ENCODE measurements at places on chromosomes 7 and 10. TPM values are rescaled to one million over a fixed set of nuclear protein-coding genes. Genes with fewer than 3 reads are reported as not detected.

CRPPA gene
- total RNA-seq, result 3.6 TPM

MYPN gene
- total RNA-seq, result 1.5 TPM

HILPDA gene
- total RNA-seq, result 4.1 TPM

GRCh38 chr10:34622945-34623344 lies 192.2 kb downstream of the PARD3 start:
- no peaks in the 10 kb centered on the region for H3K27me3 ChIP-seq
- no peaks in the 10 kb centered on the region for H3K36me3 ChIP-seq
- peaks cover 22% of the 10 kb centered on the region for H3K4me1 ChIP-seq
- no peak overlapping the region for H3K27ac ChIP-seq
- H3K4me3 ChIP-seq, result no peak overlapping the region
- peak; percentile 64 for DNase-seq

- no peaks in the 10 kb centered on the region for H3K36me3 ChIP-seq
- no peaks in the 10 kb centered on the region for H3K27me3 ChIP-seq
- H3K4me1 ChIP-seq, result no peaks in the 10 kb centered on the region
- H3K27ac ChIP-seq, result no peak overlapping the region
- DNase-seq, result no peak
- H3K4me3 ChIP-seq, result no peak overlapping the region
Observed at GRCh38 chr10:2893158-2893845, 174.0 kb upstream of the PFKP start.

- peak overlapping the region; percentile 95 for H3K4me3 ChIP-seq
- H3K27ac ChIP-seq, result peak overlapping the region; percentile 84
- no peaks in the 10 kb centered on the region for H3K36me3 ChIP-seq
- H3K27me3 ChIP-seq, result no peaks in the 10 kb centered on the region
- no peak for DNase-seq
- peaks cover 34% of the 10 kb centered on the region for H3K4me1 ChIP-seq
Observed at GRCh38 chr7:74288034-74288881, 949 bp upstream of the CLIP2 start.

ABCB4 gene
- total RNA-seq, result 0.66 TPM

DNA sequence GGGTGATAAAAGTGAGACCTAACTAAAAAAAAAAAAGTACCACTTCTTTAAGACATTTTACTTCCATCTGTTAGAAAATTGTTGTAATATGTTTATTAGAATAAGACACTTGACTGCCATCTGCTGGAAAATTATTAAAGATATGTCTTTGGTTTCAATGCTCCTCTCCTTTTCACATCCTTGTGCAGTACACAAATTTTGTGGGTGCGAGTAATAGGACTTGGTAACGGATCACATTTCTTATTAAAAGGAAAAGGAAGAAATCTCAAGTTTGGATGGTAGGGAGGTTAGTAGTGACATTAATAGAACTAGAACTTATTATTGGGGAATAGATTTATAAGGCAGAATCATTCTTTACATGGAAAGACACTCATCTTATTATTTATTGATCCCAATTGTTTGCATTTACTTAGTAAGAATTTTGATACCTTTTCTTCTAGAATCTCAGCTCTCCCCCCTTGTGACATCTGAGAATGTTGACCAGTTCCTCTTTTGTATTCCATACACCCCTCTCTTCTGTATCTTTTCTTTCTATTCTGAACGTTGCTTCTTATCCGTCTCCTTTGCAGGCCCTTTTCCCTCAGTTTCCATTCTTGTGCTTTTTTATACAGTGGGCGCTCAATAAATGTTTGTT lies 43.0 kb upstream of the RPA3 start:
- H3K4me1 ChIP-seq, result peaks cover 27% of the 10 kb centered on the region
- no peaks in the 10 kb centered on the region for H3K27me3 ChIP-seq
- peak overlapping the region; percentile 55 for H3K4me3 ChIP-seq
- H3K27ac ChIP-seq, result peak overlapping the region; percentile 35
- DNase-seq, result no peak
- H3K36me3 ChIP-seq, result no peaks in the 10 kb centered on the region

GRCh38 chr10:114565066-114565465 lies 93.0 kb downstream of the ABLIM1 start:
- no peak overlapping the region for H3K4me3 ChIP-seq
- no peak for DNase-seq
- H3K27me3 ChIP-seq, result no peaks in the 10 kb centered on the region

GRCh38 chr7:123125231-123125630 lies 74.5 kb downstream of the SLC13A1 start:
- no peak overlapping the region for H3K4me3 ChIP-seq
- H3K36me3 ChIP-seq, result no peaks in the 10 kb centered on the region
- no peak for DNase-seq

LRRD1 gene
- total RNA-seq, result not detected

- peaks cover 11% of the 10 kb centered on the region for H3K36me3 ChIP-seq
- H3K27me3 ChIP-seq, result no peaks in the 10 kb centered on the region
- H3K4me1 ChIP-seq, result peaks cover 90% of the 10 kb centered on the region
Observed at GRCh38 chr10:80196950-80197315, 8.4 kb downstream of the ANXA11 start.

APBB1IP gene
- total RNA-seq, result 4.4 TPM

- no peaks in the 10 kb centered on the region for H3K36me3 ChIP-seq
- no peaks in the 10 kb centered on the region for H3K27me3 ChIP-seq
- no peak for DNase-seq
- no peak overlapping the region for H3K4me3 ChIP-seq
- H3K4me1 ChIP-seq, result peaks cover under 1% of the 10 kb centered on the region
- H3K27ac ChIP-seq, result no peak overlapping the region
Observed at GRCh38 chr10:109940553-109940952, 17.2 kb upstream of the XPNPEP1 start.
